ENCODE measurements at places on chromosomes 3 and 15.

DNA sequence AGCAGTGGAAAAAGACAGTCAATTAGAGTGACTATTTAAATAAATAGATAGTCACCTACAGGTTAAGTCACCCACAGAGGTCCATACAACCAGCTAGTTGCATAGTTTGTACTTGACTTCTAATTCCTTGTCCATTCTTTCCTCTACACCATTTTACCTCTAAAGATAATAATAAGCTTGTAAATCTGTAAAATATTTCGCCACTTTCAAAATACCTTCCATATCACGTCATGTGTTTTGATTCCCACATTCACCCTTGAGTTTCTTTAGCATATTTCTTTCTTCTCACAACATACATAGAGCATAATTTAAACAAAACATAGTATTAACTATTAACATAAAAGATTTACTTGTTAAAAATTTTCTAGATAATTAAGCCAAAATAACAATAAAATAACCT, 689.6 kb downstream of the MECOM start:
- DNase-seq = no peak

GRCh38 chr3:165259541-165260193, 63.5 kb upstream of the SLITRK3 start:
- DNase-seq = no peak

DNA sequence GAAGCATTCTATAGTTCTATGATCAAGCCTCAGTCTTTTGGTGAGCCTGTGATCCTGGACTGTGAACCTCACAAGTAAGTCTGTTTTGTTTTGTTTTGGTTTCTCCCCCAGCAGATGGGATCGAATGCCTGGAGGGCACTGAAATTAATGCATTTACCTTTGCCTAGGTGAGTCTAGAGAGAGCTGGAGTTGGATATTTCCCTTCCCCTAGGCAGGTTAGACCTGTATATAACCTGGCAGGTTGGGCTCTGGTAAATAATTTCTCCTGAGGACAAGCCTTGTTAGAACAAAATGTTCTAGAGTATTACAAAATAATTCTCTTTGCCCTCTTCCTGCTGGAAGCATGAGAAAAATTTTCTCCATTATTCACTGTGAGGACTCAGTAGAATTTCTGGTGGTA, 211.9 kb downstream of the TPRG1 start:
- DNase-seq = no peak

GRCh38 chr3:85303156-85303555, 344.4 kb downstream of the CADM2 start:
- DNase-seq = no peak

Measured in GM04503 (cell line).